ENCODE measurements at places on chromosomes 6 and 20.

- no peak for DNase-seq
Observed at GRCh38 chr6:148968771-148969602, 222.2 kb downstream of the UST start.

DNA sequence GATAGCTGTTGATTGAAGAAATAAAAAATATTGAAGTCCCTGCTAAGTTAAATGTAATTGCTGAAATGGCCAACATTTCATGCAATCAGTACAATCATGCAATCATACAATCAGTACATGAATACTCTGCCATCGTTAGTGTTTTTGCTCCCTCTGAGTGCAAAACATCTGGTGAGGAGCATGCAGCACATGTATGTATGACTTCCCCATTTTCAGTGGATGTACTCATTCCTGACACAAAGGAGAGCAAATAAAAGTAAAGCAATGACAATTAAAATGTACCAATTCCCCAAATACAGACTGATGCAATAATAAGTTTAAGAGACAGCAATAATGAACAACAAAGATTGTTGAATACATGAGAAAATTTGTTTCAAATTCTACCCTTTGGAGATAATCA lies 140.7 kb downstream of the PLCB1 start:
- no peak for DNase-seq

- DNase-seq = no peak
Observed at GRCh38 chr20:41057999-41058673, 29.5 kb downstream of the TOP1 start.

GRCh38 chr6:140380427-140381218 lies 1006.2 kb upstream of the CITED2 start:
- DNase-seq = no peak

Data from activated CD4-positive, alpha-beta T cell treated with anti-CD3 and anti-CD28 coated beads for 24 hours (primary cell).